ENCODE measurements at places on chromosomes 16 and 17.

DNA sequence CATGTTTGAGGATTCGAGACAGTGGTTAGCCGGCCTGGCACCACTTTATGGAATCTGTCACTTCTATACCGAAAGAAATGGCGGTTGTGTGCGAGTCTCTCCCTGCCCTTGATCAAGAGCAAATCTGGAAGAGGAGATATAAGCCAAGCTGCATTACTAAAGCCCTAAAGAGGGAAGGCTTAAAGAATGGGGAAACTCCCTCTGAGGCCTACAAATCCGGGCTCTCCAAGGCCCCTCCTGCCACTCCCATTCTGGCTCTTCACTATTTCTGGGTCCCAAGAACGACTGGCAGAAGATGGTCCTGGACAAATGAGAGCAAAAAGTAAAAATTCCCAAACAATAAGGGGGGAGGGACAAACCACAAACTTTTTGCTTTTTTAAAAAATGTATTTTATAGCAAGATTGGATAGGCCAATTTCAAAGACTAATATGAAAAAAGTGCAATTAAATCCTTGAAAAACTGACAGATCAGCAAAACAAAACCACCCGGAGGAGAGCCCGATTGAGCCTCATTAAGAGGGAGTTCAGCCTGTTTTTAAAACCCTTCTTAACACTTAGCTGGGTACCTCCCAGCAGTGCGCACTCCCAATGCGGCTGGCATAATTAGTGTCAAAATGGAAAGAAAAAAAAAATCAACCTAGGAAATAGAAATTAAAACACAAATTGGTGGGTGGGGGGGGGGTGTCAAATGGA, 193.5 kb downstream of the ZFHX3 start:
- DNase-seq = no peak

DNA sequence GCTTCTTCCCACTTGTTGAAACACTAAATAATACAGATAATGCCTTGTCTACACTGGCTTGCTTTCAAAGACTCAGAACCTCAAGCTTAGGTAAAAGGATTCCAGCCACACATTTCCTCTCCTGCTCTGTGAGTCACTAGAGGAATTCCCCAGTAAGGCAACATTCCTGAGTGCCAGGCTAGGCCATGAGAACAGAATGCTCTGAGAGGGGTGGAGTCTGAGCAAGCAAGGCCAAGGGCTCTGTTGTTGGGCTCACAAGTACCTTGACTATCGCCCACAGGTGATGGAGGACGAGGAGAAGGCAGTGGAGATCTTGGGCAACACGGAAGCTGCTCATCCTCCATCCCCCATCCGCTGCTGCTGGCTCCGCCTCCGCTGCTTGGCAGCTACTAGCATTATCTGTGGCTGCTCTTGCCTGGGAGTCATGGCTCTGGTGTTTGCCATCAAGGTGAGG, 6.7 kb upstream of the PHKG2 start:
- DNase-seq = no peak

DNA sequence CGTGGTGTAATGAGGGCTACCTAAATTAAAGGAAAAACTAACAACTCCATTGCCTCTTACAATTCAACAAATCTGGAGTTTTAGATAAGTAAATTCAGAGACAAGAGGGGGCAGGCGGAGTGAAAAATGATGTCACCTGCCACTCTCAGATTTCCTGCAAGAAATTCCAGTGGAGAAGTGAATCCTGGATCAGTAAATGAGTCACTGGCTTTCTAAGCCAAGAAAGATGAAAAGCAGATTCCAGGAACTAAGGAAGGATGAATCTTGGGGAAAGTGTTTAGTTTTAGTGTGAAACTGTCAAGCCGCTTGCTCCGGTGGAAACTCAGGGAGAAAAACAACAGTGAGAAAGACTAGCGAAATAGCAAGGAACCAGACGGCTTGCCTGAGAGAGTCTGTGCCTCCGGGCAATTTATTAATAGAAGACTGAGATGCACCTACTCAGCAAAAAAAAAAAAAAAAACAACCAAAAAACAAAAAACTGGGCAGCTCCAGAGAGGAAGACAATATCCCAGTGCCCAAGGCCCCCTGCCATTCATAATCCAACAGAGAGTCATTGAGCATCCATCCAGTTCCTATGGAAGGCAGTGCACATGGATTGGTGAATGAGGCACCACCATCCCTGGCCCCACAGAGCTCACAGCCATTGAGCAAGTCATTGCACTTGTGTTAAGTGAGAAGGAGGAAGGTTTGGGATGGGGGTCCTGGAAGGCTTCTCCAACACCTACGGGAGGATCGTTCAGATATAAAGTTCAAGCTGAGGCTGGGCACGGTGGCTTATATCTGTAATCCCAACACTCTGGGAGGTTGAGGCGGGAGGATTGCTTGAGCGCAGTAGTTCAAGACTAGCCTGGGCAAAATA, 12.1 kb upstream of the RIPOR1 start:
- no peak for DNase-seq

DNA sequence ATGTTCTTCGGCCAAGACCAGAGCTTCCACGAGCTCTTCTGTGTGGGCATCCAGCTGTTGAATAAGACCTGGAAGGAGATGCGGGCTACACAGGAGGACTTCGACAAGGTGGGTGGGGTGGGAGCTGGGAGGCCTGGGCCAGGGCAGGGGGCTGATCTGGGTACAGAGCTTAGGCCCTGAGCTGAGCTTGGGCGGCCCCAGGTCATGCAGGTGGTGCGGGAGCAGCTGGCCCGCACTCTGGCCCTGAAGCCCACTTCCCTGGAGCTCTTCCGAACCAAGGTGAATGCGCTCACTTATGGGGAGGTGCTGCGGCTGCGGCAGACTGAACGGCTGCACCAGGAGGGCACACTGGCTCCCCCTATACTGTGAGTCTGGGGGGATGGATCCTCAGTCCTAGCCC, 3.5 kb downstream of the ELMO3 start:
- DNase-seq = no peak

DNA sequence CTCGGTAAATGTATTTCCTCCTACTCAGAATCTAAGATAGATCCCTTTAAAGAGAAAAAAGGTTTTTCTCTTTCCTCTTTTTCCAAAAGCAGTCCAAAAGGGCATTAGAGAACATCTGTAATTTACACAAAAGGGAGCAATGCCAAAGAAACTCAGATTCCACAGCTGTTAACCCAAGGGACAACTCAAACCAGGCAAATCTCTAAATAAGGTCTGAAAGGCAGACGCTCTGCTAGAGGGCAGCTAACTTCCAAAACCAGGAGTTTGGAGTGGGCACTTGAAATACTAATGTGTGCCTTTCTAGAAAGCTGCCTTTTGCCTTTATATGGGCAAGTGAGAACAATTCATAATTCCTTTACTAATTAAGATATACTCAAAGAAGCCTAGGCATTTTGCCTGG, 435.7 kb downstream of the ZFHX3 start:
- no peak for DNase-seq

DNA sequence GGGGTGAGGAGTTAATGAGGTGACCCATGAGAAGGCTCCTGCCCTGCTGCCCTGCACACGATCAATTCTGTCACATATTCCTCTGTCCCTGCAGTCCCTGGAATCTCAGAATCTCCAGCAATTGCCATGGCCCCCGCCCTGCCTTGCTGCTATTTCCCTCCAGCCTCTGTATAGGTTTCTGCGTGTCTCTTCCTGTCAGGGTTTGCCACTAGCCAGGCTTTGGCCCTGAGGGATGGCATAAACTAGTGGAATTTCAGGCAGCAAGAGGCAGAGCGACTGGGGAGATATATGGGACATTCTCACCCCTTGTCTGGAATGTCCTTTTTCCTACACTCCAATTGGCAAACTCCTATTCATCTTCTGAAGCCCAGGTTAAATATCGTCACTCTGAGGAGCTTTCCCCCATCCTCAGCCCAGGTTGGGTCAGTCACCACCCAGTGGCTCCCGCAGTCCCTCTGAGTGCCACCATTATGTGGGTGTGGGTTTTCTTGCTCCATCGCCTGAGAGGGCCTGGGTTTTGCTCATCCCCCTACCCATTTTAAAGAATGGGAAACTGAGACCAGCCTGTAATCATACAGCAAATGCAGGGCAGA, 15.5 kb upstream of the NATD1 start:
- DNase-seq = no peak

- no peak for DNase-seq
Measured at GRCh38 chr16:73213732-73214455, 166.0 kb upstream of the ZFHX3 start.

- DNase-seq = no peak
Measured at GRCh38 chr16:5551909-5552308, 454.3 kb upstream of the EEF2KMT start.

DNA sequence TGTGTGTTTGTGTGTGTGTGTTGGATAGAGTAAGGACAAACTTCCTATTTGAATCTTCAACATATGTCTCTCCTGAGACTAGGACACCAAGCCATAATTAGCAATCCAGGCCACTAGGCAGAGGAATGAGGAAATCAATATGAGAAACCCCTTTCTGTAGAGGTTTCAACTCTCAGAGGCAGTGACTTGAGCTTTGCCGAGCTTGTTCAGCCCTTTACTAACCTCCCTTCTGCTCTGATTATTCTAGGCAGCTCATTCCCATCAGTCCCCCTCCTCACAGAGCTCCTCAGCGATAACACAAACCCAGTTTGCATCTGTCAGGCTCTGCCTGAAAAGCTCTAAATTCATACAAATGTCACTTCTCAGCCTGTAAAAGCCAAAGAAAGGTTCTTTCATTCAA, 1030.3 kb downstream of the CDH8 start:
- no peak for DNase-seq

- no peak for DNase-seq
Measured at GRCh38 chr17:2691965-2692780, 19.4 kb downstream of the CLUH start.

- no peak for DNase-seq
Measured at GRCh38 chr16:50480206-50480605, 68.0 kb upstream of the NKD1 start.

- no peak for DNase-seq
Measured at GRCh38 chr16:583815-584591, 5.9 kb upstream of the RAB40C start.

GRCh38 chr16:17469011-17469740, 1.6 kb downstream of the XYLT1 start:
- no peak for DNase-seq

DNA sequence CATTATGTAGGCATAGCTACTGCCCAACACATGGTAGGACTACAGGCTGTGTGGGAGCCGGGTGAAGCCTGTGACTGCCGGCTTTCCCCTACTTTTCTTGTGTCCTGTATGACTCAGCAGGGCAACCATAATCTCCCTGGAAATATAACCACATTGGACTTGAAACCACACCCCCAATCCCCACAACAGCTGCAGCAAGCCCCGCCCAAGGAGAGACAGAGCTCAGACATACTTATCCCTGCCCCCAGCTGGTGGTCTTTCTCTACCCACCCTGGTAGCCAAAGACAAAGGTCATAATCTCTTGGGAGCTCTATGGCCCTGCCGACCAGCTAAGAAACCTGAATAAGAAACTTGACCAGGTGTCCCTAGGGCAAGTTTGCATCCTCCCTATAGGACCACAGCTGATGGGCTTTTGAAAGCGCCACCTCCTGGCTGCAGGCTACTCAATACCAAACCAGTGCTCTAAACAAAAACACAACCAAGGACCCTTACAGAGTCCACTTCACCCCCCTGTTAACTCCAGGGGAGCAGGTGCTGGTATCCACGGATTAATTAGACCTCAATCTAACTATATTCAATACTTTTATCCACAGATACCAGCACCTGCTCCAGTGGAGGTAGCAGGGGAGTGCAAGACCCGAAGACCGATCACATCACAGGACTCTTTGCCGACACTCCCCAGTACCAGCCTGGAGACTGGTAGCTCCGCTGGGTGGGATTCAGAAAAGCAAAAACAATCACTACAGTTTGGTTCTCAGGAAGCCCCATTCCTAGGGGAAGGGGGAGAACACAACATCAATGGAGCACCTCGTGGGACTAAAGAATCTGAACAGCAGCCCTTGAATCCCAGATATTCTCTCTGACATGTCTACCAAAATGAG, 91.2 kb downstream of the IRX5 start:
- no peak for DNase-seq

GRCh38 chr16:28603381-28604185, 6.3 kb downstream of the SULT1A1 start:
- DNase-seq = no peak
